Non-pigmented ciliary epithelial cell (primary cell): ENCODE measurements at places on chromosomes 12 and 14.

GRCh38 chr14:31083781-31084180, 57.6 kb upstream of the STRN3 start:
- DNase-seq, result no peak

GRCh38 chr12:107607464-107608392, 77.9 kb upstream of the PWP1 start:
- DNase-seq, result peak; percentile 20

GRCh38 chr14:28656704-28657255, 109.8 kb upstream of the FOXG1 start:
- DNase-seq, result no peak

DNA sequence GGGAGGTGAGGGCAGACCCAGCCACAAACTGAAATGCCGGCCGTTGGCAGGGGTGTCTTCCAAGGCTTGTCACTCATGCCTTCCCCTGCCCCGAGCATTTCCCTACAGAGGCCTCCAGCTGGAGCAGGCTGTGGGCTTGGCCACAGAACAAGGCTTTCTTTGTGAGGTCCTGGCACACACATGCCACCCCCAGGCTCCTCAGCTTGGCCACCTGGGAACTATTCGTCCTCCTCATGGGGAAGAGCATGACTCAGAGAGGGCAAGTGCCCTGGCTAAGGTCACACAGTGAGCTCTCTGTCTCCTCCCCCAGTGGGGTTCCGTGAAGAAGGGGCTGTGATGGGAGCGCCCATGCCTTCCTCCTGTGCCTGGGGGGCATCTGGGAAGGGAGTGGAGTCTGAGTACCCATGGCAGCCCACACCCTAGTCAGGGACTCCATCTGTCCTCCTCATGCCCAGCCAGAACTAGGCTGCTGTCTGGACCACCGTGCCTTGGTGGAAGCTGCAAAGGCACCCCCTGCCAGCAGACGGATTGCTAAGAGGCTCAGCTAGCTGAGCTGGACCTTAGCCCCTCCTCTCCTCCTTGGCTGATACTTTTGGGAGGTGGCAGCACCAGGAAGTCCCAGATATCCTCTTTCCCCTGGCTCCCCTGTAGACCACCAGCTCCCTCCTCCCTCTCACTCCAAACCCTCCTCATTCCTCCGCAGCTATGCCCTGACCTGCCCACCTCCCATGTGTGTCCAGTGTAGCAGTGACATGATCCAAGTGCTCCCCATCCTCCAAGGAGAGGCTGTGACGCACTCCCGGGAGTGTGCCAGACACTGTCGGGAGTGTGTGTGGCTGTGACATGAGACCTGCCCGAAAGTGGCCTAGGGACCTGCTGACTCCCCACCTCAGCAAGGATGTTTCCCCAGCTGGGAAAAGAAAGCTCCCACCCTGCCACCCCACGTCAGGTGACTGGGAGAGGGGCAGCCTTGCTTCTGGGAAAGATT, 21.4 kb downstream of the ABCB9 start:
- DNase-seq, result no peak

DNA sequence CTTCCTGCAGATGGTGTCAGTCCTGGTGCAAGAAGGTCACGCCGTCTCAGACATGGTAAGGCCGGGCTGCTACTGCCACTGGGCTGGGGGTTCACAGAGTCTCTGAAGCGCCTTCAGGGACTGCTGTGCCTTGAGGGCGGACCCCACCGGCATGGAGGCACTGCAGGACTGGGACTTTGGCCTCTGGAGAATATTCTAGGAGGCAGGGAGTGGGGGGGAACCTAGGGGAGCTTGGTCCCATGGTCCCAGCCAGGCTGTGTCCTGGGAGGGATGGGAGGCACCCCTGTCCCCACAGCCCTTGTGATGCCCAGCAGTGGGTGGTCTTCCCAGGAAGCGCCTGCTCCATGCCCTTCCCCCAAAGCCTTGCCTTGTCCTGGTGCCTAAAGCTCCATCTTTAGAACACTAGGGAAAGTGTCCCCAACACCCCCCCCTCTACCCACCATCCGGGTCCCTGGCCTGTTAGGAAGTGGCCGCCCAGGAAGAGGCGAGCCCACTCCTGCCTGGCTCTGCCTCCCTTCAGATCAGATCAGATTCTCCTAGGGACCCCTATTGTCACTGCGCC, 1.5 kb downstream of the AMN start:
- no peak for DNase-seq

DNA sequence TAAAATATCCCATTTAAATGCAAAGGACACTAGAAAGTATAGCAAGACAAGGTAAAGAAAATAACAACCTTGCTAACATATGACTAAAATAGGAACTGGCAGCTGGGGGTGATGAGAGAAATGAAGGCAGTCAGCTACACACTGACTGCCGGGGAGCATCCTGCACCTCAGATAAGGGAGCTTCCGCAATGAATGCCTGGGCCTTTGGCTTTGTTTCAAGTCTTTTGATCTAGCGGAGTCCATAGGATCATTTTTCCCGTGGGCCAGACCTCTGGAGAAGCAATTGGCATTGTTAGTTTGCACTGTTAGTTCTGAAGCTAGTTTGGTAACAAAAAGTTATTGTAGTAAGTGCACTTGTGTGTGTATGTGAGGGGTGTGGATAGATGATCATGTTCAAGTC, 639.9 kb downstream of the DIO2 start:
- no peak for DNase-seq

DNA sequence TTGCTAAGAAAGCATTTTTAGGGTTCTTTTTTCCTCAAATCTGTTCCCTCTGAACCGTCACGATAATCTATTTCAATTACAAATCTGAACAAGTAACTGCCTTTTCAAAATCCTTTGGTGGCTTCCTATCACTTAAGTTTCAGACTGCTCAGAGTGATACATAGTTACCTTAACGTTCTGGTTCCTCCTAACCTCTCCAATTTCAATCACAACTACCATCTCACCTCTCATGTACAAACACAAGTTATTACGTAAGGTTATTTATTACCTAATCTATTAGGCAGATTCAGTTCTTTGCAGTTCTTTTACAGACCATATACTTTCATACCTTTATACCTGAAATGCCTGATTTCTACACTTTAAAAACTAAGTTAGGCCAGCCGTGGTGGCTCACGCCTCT, 12.1 kb downstream of the RNF212B start:
- no peak for DNase-seq
